Heart left ventricle (tissue), 16 donors: ENCODE measurements at places on chromosomes 16 and 17. TPM values are rescaled to one million over a fixed set of nuclear protein-coding genes. Genes with fewer than 3 reads are reported as not detected.

Gene TP53TG3
- total RNA-seq = not detected

DNA sequence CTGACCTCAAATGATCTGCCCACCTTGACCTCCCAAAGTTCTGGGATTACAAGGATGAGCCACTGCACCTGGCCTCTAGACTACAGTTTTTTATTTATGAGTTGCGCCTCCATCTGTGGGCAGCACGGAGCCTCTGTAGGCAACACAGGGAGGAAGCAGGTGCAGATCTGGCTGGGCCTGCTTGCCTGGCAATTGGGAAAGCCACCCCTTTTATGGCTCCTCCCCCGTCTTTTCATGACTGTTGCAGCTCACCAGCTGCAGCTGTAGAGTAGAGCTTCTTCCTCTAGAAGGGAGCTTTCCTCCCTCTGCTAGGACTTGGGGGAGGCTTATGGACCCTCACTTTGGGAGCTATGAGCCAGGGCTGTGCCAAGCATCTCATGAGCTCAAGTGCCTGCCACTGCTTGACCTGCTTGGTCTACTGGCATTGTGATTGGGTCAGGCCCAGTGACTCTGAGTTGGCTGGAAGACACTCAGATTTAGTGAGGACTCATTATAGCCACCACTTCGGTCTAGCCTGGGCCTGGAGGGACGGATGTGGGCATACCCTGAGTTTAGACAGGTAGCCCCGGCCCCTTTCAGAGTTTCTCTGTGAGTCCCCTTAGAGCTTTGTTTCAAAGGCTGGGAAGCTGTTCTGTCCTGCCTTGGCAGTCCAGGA lies 6.9 kb upstream of the SLC7A6 start:
- no peak for DNase-seq

DNA sequence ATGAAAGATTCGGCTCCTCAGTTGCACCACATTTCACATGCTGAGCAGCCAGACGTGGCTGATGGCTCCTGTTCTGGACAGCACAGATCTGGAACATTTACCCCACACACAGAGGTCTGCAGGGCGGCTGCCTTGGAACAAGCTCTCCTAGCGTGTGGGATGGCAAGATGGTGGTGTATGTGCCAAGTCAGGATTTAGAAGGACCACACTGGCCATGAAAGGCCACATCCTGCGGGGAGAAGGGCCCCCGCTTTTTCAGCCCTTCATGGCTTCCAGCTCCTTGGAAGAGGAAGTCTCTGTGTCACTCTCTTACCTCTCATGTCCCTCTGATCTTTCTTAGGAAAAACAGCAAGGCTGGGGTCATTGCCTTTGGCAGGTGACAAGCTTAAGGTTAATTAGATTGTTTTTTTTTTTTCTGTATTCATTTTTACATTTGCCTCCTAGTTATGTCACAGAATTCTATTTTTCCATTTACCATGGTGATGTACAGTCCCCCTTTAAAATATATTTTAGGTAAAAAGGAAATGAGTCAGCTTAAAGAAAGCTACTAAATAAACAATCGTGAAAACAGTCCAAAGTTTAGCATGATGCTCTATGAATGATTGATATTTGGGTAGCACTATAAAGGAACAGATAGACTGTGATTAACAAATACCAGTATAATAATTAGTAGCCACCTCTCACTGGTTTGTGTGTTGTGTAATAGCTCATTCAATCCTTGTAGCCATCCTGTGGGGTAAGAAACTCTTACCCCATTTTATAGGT lies 396.6 kb downstream of the CPPED1 start:
- DNase-seq = no peak

Gene NTN1
- 23.9 TPM for total RNA-seq

- peak; percentile 13 for DNase-seq
Observed at GRCh38 chr17:81540676-81541027, 11.5 kb downstream of the FAAP100 start.

DNA sequence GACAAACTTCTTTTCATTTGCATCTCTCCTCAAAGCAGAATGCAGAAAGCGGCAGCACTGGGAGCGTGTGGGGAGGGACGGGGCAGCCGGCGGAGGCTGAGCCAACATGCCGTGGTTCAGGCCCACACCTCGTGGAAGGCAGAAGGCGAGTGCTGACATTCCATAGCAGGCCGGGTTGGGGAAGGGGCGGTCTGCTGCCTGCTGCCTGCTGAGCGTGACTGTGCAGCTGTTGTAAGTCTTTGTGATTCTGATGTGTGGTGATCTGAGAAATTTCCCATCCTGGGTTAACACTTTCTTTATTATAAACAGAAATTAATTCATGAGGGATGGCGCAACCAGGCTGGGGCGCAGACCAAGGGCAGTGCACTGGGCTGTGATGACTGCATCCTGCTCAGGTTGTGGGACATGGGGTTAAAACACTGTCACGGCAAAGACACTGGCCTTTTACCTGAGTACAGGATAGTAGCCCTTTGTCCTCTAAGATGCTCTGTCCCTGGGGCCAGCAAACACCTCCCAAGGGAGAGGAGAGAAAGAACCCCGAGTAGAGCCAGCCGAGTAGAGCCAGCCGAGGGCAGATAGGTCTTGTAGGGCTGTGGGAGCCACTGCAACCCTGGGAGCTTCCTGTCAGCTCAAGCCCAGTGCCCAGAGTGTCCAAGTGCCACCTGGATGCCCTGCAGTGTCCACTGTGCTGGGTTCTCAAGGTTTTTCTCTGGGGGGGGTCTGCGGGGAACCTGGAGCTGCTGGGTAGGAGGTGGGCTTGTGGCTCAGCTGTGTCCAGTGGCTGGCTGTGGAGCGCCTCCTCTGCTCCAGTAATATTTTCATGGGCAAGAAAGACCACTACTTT lies 8.8 kb upstream of the DNASE1 start:
- no peak for DNase-seq
